K562 (cell line): ENCODE measurements at places on chromosomes 12 and 14. TPM values are rescaled to one million over a fixed set of nuclear protein-coding genes. Genes with fewer than 3 reads are reported as not detected.

Gene STXBP6
- total RNA-seq = 0.27 and 0.54 TPM in 2 replicates

Gene PROX2
- not detected in 2 replicates for total RNA-seq

Gene C12orf76
- total RNA-seq = 13.3 and 13.6 TPM in 2 replicates

Gene GPR84
- total RNA-seq = not detected in 2 replicates

Gene GAPDH
- total RNA-seq = 2,702 and 2,817 TPM in 2 replicates

Gene NR4A1
- total RNA-seq = 4.4 and 4.7 TPM in 2 replicates

Gene CLEC6A
- total RNA-seq = not detected in 2 replicates

Gene C2CD5
- 15.4 and 16.4 TPM in 2 replicates for total RNA-seq

Gene HOXC9
- total RNA-seq = 9.3 and 9.9 TPM in 2 replicates

Gene PPP4R4
- total RNA-seq = not detected in 2 replicates

Gene CD163L1
- 1.2 and 1.3 TPM in 2 replicates for total RNA-seq

Gene KLRB1
- not detected in 2 replicates for total RNA-seq

Gene GON7
- 13.7 and 14.9 TPM in 2 replicates for total RNA-seq

Gene SDR9C7
- not detected in 2 replicates for total RNA-seq

Gene HOXC11
- total RNA-seq = not detected in 2 replicates

Gene CHGA
- total RNA-seq = 0.20 TPM in 1 of 2 replicates, not detected in the other

Gene LRP1-AS
- not detected in 2 replicates for total RNA-seq

Gene COX8C
- total RNA-seq = not detected in 2 replicates

Gene PLXNC1
- total RNA-seq = 0.33 and 0.42 TPM in 2 replicates

Gene NTN4
- total RNA-seq = 0.13 TPM in 1 of 2 replicates, not detected in the other

Gene PRKAB1
- 83.8 and 93.8 TPM in 2 replicates for total RNA-seq

Gene GATC
- total RNA-seq = 52.6 and 53.6 TPM in 2 replicates

Gene TSPAN19
- total RNA-seq = not detected in 2 replicates

Gene CACNB3
- 1.8 and 3.6 TPM in 2 replicates for total RNA-seq

Gene CCDC197
- not detected in 2 replicates for total RNA-seq

Gene LBHD2
- not detected in 2 replicates for total RNA-seq

Gene AQP6
- not detected in 2 replicates for total RNA-seq
